ENCODE measurements at places on chromosomes 1 and 21.

- DNase-seq, result no peak
Observed at GRCh38 chr1:205988585-205988995, 14.6 kb downstream of the RAB7B start.

DNA sequence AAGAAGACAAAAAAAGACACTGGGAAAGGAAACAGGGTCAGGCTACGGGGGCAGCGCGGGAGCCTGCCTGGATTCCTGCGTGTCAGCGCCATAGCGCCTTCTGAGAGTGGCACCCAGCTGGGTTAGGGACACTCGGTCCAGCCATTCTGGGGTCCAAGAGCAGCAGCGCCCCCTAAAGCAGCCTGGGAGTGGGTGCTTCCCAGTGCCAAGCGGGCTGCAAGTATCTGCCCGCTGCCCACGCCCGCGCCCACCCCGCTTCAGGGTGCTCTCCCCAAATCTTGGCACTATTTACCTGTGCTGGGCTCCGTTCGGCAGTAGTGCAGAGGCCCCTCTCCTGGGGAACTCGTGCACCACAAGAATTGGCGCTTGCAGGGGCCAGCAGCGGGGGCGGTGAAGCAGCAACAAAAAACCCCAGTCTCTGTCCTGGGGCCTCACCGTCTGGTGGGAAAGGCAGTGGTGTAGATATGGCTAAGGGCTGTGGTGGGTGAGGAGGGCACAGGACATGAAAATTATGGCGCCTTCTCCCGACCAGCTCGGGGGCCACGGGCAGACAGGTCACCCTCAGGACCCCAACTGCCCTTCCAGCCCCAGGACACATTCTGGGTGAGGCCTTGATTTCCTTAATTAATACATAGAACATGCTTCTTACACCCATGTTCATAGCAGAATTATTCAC lies 24.1 kb upstream of the LBR start:
- no peak for DNase-seq

GRCh38 chr1:195898373-195898772 lies 709.9 kb downstream of the KCNT2 start:
- no peak for DNase-seq

DNA sequence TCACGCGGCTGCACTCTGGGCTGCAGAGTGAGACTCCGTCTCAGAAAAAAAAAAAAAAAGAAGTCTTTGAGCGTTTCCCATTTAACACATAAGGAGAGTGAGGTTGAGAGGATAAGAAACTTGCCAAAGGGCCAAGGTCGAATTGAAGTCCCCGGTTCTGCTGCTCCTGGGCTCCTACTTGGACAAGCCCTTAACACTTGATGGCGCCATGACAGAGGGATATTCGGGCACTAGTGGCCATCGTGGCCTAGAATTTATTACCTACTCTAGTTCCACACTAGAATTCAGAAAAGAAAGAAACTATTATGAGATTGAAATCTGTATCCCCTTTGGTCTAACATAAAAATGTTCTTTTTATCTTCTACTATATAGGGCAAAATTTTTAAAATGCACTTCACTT lies 65.7 kb upstream of the NEK2 start:
- DNase-seq, result no peak

DNA sequence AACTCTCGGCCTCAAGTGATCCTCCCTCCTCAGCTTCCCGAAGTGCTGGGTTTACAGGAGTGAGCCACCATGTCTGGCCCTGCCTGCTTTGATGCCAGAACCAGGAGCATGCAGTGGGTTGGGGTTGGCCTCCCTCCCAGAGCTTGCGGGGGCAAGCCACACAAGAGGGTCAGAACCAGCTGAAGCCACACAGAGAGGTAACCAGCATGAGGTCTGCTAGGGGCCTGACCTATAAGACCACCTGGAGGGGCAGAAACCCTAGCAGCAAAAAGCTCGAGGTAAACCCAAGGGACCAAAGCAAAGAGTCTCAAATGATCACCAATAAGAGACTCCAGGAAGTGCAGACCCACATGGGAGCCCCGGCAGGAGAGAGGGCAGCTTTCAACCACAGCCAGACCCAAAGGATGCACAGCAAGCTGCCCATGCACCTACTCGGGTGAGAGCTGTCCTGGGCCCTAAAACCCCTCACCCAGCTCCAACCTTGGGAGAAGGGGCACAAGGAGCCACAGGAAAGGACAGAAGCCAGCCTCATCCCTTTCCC lies 81.2 kb downstream of the TOMM20 start:
- no peak for DNase-seq

DNA sequence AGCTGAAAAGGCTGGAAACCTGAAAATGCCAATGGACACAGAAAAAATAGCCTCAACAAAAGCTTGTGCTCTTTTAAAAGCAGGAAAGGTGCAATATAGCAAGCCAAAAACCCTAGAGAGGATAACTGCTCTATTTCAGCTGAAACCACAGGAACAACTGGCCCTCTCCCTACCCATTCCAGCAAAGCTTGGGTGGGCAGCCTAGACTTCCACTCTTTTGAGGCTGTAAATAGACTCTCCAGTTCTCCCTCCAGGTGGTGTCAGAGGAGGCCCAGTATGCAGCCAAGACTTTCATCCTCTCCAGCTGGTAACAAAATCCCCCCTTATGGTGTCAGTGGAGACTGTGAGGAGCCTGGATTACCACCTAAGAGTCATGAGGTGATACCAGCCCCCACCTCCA lies 206.9 kb upstream of the PLD5 start:
- no peak for DNase-seq

DNA sequence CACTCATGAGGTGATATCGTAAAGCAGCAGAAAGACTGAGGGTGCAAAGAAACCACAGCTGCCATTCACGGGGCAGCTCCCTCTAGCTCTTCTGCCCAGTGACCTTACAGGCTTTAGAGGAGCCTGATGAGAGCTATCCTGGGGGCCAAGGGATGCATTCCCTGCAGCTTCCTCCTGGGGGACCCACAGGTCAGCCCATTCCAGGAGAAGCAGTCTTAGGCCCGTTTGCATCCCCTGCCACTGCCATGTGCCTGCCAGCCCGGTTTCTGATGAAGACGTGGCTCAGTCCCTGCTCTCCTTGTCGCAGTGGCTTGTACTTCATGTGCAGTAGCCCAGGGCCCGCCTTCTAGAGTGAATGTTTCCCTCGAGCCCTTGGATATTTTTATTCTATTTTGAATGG lies 22.8 kb downstream of the ATP5PO start:
- no peak for DNase-seq

GRCh38 chr1:215507119-215507518 lies 60.0 kb upstream of the KCTD3 start:
- peak; percentile 6 for DNase-seq

GRCh38 chr1:185787238-185787637 lies 53.0 kb downstream of the HMCN1 start:
- DNase-seq, result no peak

DNA sequence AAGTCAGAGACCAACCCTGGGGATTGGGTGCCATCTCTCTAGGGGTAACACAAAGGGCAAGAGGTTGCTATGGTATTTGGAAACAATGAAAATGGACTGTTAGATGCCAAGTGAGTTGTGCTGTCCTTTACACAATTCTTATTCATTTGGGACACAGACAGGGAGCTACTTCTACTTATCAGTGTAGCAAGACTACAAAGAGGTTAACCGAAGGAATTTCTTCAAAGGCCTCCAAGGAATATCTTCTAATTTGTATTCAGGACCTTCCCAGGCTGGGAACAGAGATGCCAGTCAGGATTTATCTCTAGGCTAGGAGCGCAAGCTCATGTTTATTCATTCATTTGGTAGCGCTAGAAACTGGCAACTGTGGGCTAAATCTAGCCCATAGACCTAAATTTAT lies 2.6 kb downstream of the NAXE start:
- DNase-seq, result no peak

DNA sequence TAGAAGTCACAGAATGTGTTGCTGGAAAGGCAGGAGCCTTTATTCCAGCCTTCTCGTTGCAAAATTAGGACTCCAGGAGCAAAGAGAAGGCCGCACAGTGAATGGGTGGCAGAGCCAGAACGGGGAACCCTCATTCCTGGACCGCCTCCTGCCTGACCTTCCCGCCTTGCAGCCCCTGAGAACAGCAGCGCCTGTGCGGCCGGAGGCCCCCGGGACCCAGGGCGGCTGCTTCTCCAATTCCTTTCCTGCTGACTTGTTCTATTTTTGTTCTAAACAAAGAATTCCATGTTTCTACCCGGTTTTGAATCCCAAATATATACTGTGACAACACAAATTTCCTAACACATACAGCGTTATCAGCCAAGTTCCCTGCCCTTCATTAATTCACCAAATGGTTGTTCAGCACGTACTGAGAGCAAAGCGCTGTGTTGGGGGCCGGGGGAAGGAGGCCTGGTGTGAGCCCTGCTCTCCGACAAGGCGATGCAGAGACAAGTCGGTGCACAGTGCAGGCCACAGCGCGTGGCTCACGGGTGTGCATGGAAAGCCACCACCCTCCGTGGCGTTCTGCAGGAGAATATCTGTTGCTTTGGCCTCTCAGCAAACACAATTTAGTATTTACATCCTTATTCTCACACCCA lies 31.9 kb upstream of the COL6A2 start:
- DNase-seq, result no peak

- DNase-seq, result no peak
Observed at GRCh38 chr1:213828867-213829266, 158.9 kb upstream of the PROX1 start.

DNA sequence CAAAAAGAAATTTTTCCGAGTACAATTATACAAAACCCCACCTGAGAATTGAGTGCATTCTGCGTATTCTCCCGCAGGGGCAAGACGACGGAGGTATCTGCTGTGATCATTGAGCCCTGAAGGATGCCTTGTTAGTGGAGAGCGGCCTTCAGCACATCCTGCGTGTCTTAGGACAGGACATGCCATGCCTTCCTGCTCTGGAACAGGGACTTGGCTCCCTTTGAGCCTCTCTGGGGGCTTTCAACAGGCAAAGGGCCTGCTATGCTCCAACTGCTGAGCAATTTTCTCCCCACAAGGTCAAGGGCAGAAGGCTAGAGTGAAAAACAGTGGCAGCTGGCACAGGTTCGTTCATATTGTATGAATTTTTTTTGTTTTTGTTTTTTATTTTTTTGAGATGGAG lies 52.4 kb downstream of the TOR1AIP2 start:
- no peak for DNase-seq

- DNase-seq, result no peak
Observed at GRCh38 chr1:4422504-4423289, 231.7 kb upstream of the AJAP1 start.

- DNase-seq, result no peak
Observed at GRCh38 chr1:38580594-38580993, 279.0 kb downstream of the RRAGC start.
